IPS-NIHi11 (cell line): ENCODE measurements at places on chromosomes 12 and 14.

- DNase-seq: no peak
Measured at GRCh38 chr14:54535126-54535525, 25.4 kb downstream of the CGRRF1 start.

- no peak for DNase-seq
Measured at GRCh38 chr14:92563359-92563758, 49.8 kb downstream of the RIN3 start.

DNA sequence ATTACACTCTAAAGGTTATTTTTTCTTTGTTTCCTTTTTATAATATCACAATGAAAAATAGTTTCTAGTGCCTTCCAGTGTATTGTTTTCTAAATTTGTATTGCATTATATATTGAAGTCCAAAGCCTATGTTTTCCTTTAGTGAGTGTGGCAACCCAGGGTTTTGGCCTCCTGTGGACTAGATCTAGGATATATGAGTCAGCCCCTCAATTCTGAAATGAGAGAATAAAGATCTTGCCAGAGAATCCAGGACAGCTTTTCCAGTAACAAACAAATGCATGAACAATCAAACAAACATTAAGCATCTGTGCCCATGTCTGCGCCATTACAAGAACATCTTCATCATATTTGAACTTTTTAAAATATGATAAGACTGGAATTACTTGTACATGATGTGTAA lies 70.7 kb upstream of the SSTR1 start:
- no peak for DNase-seq

DNA sequence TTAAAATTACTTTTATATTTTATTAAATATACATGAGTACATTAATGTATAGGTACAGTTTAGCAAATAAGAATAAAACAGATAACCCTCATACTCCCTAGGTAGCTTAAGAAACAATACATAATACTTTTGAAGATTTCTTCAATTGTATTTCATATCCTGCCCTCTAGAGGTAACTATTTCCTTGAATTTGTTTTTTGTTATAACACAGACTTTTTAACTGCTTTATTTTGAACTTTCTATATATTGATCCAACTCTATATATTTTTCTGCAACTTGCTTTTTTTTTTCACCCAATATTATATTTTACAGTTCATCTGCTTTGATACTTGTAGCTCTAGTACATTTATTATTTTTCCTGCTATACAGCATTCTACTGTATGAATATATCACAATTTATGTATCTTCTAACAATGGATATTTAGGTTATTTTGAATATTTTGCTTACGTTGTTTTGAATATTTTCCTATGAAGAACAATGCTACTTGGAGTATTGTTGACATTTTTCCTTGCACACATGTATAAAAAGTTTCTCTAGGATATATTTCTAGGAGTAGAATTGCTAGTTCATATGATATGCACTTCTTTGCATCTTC lies 72.8 kb upstream of the ABCD2 start:
- DNase-seq: no peak

- DNase-seq: no peak
Measured at GRCh38 chr12:69527506-69528272, 57.5 kb downstream of the FRS2 start.
